ENCODE measurements at places on chromosomes 16 and 17.

- no peak for DNase-seq
Measured at GRCh38 chr16:77385481-77385880, 49.4 kb downstream of the ADAMTS18 start.

- no peak for DNase-seq
Measured at GRCh38 chr16:54199487-54200160, 87.0 kb downstream of the IRX3 start.

DNA sequence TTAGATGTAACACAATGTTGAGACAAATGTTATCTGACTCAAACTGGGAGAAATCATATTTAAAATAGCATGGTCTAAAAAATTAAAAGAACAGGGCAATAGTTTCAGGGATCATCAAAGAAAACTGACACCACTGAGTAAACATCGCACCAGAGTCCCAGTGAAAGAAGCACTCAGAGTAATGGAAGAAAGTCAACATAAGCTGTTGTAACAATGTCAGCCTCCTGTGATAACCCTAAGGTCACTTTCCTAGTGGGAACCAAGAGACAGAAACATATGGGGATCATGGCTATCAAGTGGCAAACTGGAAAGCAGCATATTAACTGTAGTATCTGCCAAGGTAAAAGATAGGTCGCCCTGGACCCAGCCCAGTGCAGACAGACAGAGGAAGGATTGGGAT is 160.8 kb downstream of the CA10 start:
- no peak for DNase-seq

GRCh38 chr16:73878611-73879010 is 418.0 kb upstream of the PSMD7 start:
- DNase-seq, result peak; percentile 39

- DNase-seq, result no peak
Measured at GRCh38 chr17:63317166-63317840, 128.8 kb downstream of the CYB561 start.

DNA sequence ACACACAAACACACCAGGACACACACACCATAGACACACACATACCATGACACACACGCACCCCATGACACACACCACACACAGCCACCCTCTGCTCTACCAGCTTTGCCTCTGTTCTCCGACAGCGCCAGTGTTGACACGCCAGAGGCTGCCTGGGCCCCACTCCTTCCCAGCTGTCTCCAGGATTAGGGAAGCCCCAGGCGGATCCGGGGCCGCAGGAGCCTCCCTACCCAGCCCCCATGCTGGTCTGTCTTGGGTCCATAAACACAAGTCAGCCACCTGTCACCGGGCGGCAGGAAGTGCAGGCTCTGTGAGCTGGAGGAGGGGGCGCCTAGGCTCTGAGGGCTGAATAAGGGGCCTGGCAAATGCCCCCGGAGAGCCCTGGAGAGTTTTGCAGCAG is 10.5 kb downstream of the TBC1D16 start:
- no peak for DNase-seq

DNA sequence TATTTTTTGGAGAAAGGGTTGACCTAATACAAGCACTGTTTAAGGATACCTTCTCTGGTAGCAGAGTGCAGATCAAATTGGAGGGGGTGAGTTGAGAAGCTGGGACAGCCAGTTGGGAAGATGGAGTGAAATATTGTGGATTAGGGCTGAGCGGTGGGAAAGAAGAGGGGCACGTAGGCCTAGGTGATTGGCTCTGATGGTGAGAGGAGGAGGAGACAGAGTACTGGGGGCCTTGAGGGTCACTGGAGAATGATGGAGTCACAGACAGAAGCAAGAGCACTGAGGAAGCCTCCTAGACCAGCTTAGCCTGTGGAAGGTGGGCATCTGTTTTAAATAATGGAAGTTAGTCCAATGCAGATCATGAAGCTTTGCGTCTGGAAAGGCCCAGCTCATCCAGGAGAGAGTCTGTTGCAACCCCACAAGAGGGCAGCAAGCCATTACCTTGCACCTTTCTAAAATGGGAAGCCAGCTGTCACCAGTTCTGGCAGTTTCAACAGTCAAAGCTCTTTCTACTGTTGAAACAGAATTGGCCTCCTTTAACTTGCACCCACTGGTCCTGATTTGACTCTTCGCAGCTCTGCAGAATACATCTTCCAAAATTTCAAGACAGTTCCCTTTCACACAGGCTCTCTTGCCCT is 11.8 kb downstream of the SLC9A5 start:
- no peak for DNase-seq

- no peak for DNase-seq
Measured at GRCh38 chr16:11224096-11224893, 31.7 kb downstream of the SOCS1 start.

- no peak for DNase-seq
Measured at GRCh38 chr16:79177018-79177417, 423.5 kb downstream of the MAF start.

Data from AG04450 (cell line).